ENCODE measurements at places on chromosomes 13 and 19.
A peak's percentile ranks its signal among the peaks of the same experiment; 100 is the strongest.

GRCh38 chr19:56838024-56838908 lies 2.3 kb downstream of the PEG3 start:
- no peak for DNase-seq

DNA sequence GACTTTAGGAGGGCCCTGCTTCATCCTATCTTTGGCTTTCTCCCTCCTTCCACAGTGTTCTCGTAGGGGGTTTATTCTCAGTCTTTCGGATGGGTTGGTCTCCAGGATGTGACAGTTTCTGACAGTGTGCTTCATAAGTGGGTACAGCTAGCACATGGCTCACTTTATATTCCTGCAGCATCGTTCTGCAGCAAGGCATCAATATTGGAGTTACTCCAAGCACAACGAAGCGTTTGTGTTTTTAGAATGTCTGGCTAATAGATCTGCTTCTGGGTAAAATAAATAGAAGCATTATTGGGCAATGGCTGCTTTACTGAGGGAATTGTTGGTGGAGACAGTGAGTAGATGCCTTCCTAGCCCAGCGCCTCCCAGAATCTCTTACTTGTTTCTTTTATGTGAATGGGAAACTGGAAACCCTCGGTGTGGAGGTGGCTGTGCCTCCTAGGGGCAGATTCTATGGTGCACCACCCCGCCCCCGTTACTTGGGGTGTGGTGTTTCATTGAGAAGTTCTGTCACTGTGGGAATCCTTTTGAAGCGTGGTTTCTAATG lies 2.0 kb downstream of the FARP1 start:
- DNase-seq: peak; percentile 27

- no peak for DNase-seq
Measured at GRCh38 chr19:43078311-43078710, 4.2 kb downstream of the PSG2 start.

- DNase-seq: no peak
Measured at GRCh38 chr13:95195146-95195545, 106.1 kb downstream of the ABCC4 start.

- no peak for DNase-seq
Measured at GRCh38 chr13:76036176-76036575, 400.0 kb downstream of the LMO7 start.

- DNase-seq: no peak
Measured at GRCh38 chr19:58007285-58007684, 4.7 kb upstream of the ZNF606 start.

GRCh38 chr19:38788478-38789243 lies at the start of gene LGALS7B:
TSS of gene LGALS7B (plus strand) at chr19:38789200. CDS start at chr19:38789227, 27 bp downstream.
- no peak for DNase-seq

DNA sequence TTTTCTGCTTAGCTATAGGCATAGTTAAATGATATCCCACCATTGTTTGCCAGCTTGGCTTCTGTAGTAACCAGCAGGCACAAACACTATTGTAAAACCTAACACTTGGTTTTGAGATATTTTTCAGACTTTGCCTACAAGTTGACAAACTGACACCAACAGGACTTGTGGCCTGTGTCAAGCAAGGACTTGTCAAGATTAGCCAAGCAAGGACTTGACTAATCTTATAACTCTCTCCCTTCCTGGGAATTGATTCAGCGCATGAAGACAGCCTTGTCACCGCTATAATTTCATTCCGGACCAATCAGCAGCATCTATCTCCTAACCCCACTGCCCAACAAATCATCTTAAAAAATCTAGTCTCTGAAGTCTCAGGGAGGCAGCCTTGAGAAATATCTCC lies 72.7 kb upstream of the SLITRK1 start:
- no peak for DNase-seq
